ENCODE measurements at places on chromosomes 13 and 19.

DNA sequence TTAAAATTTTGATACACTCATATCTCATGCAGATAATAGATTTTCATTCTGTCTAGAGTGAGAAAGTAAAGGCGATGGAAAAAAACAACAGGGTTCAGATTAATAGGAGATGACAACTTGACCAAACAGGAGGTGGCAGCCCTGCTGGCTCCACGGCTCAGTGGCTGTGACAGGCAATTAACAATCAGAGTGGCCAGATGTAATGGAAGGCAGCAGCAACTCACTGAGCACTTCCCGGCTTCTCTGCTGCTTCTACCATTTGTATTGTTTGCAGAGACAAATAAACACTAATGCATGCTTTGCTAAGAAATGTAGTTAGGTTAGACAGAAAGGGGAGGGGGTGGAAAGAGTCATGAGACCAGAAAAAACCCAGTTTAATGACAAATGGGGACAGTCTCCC lies 473.0 kb upstream of the SLC10A2 start:
- DNase-seq: no peak

DNA sequence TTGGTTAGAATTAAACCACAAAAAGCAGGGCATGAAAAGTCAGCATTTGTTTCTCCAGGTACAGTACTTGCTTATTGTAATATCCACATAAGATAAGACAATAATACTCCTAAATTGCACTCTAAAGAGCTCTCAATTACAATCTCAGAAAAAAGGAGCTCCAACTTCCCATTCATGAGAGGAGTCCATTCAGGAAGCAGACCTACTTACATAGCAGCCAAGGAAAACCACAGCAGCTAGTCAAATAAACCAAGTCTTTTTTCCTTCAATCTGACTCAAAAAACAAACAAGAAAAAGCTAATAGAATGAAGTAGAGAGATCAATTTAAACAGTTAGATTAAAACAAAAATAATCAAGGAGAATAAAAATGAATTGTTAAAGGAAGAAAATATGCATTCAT lies 885.2 kb upstream of the SLITRK6 start:
- no peak for DNase-seq

GRCh38 chr19:8539621-8540149 lies 25.7 kb upstream of the ZNF414 start:
- no peak for DNase-seq

DNA sequence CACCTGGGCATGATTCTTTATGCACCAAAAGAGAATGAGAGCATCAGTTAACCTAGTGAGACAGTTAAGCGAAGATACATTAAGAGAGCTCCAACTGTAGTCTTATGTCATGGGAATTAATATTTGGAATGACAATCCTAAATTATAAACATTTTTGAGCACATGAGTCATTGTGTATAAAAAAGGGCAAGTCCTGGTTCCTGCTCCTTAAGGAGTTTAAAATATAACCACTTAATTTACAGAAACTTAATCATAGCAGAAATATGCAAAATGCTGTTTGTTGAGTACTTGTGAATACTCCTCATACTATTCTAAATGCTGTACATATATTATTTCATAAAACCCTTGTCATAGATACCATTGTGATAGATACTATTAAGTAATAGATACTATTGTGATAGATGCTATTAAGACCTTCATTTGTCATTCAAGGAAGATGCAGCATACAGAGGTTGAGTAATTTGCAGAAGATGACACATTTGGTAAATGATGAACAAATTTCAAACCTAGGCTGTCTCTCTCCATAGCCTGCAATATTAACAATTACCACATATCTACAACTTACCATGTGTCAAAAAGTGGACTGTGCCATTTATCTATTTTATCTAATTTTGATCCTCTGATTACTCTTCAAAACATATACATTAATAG lies 301.0 kb downstream of the TBC1D4 start:
- no peak for DNase-seq

DNA sequence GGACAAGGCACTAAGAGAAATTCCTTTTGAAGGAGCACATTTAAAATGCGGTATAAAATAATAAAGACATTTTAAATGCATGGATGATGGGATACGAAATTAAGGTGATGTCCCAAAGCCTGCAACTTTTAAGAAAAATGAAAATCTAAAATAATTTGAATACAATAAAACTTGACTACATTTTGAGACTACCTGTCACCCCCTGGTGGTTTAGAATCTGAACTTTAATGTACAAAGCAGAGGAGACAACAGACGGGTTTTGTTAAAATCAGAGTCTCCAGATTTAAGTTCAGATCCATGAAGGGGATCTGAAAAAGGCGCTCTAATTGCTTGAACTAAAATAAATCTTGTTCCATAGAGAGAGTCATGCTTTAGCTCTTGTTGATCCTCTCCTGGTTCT lies 1129.3 kb upstream of the PCDH20 start:
- no peak for DNase-seq

DNA sequence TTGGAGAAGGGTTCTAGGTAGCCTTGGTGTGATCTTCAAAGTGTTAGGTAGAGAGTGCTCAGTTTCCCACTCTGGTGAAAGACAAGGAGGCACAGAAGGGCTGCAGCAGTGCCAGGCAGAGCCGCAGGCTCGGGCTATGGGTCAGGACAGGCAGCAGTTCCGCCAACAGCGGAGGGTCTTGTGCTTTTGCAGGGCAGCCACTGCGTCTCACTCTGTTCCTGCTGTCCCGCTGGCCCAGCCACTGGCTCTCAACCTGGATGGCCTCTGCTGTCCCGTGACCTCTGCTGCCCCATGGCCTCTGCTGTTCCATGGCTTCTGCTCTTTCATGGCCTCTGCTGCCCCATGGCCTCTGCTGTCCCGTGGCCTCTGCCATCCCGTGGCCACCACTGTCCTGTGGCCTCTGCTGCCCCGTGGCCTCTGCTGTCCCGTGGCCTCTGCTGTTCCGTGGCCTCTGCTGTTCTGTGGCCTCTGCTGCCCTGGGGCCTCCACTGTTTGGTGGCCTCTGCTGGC lies 175.7 kb downstream of the URI1 start:
- DNase-seq: no peak

DNA sequence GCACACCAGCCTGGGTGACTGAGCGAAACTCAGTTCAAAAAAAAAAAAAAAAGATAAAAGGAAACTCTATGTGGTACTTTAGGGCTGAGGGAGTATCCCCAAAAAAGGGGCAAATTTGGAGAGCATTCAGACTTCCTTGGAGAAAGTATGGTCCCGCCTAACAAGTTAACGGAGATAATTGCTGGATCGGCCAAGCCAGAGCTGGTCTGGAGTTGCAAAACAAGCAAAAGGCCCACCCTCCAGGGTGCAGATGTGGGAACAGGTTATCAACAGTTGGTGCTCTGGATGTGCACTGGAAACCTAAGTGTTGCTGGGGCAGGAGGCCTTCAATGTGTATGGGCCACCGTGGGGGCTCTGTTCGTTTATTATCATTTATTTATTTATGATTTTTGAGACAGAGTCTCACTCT lies 2.8 kb downstream of the IQCN start:
- DNase-seq: no peak

DNA sequence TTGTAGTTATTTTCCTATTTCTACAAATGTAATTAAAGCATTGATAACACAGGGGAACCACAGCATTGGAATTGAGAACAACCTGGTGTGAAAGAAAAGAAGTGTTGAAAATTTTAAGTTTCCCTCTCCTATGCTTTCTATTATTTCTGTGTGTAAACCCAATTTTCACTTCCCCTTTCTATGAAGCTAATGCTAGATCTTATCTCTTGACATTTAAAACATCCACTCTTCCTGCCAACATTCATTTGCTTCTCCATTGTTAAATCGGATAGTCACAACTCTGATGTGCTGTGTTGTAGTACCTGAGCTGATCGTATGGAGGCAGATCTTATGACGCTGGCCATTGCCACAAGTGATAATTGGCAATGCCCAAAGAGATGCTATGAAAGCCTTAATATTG lies 203.0 kb downstream of the ITGBL1 start:
- no peak for DNase-seq
